NCI-H1048 (cell line): ENCODE measurements at places on chromosomes 4 and X.

DNA sequence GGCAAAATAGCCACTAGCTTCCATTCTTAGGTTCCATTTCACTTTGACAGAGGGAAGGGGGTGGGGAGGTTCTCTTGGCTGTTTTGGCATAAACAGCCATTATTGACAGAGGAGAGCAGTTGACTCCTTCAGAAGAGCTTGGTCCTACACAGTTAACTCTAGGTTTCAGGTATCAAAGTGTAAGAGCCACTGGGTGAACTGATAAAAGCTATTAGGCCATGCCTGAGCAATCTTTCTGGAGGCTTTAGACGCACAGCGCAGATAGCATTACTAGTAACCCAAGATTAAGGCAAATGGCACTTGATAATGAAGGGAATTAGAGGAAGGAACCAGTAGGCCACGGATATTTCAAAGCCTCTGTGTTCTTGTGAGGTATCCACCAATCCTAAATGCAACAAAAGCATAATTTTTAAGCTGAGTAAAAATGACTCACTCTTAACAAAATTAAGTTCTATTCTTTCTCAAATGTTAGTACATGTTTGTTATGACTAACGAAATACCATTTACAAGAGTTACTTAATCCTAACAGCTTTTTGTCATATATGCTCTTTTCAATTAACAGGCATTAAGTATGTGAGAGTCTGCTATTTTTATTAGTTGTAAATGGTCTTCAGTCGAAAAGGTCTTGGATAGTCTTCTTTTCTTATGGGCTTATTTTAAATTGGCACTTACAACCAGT, 53.6 kb downstream of the SLC7A11 start:
- no peak for DNase-seq

DNA sequence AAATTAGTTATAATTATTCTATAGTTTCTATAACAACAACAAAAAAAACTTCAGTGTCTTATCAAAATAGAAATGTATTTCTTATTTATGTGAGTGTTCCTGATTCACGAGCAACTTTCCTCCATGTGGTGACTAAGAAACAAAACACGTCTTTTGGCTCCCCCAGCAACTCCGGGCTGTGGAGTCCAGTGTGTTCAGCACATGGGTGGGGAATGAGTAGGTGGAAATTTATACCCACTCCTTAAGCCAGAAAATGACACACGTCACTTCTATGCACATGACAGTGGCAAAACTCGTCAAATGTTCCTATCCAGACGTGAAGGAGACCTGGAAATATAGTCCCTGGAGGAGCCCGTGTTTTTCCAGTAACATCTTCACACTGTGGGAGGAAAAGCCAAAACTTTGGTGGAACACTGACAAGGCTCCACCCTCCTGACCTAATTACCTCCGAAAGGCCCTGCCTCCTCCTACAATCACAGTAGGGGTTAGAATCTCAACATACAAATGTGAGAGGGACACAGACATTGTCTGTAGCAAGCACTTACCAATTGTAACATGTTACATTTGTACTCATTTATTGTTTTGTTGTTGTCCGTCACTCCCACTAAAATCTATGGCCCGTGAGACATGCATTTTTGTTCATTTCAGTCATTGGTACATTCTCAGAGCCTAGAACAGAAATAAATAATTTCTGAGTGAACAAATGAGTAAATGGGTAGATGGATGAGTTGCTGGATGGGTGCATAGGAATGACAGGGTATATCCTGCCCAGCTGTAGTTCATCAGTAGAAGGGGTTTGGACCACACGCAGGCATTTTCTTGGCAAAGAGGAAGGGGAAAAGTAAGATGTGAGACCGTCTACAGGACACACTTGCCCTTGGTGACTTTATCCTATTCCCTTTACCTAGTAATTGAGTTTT, 605.8 kb upstream of the TENM3 start:
- DNase-seq = no peak

DNA sequence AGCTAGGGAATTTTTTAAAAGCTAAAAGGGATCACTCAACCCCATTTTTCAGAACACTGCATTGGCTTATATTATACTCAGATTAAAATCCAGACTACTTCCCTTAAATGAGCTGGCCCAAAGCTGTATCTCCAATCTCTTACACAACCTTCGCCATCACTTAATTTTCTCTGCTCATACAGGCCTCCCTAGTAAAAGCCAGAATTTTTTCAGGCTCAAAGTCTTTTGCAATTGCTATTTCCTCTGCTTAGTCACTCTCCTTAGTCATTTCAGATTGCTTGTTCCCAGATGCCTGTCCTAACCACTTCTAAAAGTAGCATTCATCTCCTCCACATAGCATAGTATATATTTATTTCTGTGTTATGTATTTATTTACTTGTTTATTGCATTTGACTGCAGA, 1587.9 kb upstream of the ADGRL3 start:
- DNase-seq = no peak

DNA sequence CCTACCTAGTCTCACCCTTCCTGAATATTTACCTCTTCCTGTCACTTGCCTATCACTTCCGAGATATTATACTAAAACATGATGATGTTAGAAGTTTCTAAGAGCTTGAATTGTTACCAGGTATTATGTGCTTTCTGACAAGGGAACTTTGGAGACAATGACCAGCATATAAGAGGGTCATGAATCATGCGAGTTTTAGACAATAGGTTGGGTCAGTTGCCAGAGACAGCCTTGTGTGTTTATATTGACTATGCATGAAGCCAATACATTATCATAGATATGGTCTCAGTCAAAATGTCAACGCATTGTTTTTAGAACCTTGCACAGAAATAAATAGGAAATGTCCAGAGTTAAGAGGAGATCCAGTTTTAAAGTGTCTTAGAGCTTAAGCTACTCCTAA, 116.8 kb downstream of the KLHL4 start:
- DNase-seq = no peak

DNA sequence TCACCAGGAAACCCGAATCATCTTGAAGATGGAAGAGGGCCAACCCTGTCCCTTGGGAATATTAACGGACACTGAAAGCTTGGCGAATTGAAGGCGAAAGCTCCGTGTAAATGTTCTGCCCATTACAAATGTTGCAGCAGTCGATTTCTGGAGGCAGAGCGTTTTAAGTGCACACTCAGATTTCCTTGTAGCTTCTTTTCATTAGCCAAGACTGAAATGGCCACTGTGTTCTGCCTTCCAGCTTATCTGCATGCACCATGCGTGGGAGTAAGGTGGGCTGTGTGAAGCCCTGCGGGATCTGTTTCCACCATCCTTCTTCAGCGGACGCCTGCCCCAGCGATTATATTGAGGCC, 1.3 kb downstream of the SMIM20 start:
- no peak for DNase-seq

- no peak for DNase-seq
Observed at GRCh38 chr4:4603067-4603466, 61.2 kb upstream of the STX18 start.

DNA sequence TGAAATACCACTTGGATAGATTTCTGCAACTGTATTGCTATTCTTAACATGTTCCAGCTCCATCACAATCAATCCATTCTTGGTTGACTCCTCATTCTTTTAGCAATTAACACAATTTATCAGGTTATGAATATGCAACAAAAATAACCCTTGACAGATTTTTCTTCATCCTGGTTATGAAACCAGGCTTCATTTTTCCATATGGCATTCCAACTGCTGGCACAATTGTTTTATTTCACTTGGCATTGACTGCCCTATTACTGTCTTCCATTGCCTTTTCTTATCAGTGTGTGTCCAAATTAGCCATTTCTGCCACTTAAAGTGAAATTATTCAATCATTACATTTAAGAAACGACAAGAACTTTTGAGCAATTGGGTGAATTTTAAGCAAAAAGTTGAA, 388.8 kb upstream of the EPHA5 start:
- DNase-seq = no peak

DNA sequence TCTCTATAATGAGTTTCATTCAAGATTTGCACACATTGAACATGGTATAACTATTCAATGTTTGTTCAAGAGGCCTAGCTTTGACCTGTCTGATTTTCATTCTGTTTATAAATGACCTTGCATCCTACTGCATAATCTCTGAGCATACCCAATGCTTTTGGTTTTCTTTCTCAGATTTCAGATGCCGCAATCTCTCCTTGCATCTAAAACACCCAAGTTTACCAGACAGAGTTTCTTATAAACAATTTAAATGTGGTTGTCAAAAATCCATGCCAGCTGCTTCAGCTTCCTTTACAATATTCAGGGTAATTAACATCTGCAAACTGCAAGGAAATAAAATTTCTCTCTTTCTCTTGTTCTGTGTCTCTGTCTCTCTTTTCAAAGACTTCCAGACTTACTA, 123.0 kb upstream of the PCDH18 start:
- no peak for DNase-seq

DNA sequence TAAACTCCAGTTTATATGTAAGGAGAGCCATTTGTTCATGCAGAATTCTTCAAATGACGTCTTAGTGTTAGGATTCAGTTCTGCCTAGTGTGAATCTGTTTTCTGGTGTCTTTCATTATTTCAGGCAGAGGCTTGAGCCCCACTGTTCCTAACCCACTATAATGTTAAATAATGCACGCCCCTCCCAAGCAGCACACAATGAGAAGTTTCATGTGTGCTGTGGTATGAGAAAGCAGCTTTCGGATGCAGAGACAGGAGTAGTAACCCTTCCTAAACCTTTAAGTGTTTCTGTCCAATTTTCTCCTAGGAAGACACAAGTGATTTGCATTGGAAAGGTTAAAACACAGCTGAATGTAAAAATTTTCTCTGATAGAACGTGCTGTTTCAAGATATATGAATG, 54.5 kb downstream of the TRIM2 start:
- no peak for DNase-seq

DNA sequence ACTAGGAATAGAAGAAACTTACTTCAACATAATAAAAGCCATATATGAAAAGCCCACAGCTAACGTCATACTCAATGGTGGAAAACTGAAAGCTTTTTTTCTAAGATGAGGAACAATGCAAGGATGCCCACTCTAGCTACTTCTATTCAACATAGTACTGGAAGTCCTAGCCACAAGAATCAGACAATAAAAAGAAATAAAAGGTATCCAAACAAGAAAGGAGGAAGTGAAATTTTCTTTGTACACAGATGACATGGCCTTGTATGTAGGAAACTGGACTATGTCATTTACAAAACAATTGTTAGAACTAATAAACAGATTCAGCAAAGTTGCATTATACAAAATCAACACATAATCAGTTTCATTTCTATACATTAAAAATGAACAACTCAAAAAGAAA, 25.5 kb upstream of the NXT2 start:
- no peak for DNase-seq

DNA sequence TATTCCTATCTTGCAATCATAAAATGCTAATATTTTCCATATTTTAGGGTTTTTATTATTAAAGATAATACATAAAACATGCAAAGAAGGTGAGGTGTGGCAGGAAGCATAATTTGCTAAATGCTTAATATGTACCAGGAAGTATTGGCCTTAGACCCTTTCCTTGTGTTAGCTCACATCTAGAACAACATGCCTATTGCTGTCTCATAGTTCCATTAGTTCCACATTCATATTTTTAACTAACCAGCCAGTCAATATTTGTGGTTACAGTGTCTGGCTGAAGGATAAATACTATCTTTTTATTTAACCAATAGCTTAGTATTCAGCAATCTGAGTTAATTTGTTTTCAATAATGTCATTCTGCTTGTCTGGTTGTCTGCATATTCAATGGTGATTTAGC, 432.6 kb downstream of the INPP4B start:
- no peak for DNase-seq

GRCh38 chr4:4430492-4431195, 43.7 kb downstream of the NSG1 start:
- DNase-seq = peak; percentile 16

DNA sequence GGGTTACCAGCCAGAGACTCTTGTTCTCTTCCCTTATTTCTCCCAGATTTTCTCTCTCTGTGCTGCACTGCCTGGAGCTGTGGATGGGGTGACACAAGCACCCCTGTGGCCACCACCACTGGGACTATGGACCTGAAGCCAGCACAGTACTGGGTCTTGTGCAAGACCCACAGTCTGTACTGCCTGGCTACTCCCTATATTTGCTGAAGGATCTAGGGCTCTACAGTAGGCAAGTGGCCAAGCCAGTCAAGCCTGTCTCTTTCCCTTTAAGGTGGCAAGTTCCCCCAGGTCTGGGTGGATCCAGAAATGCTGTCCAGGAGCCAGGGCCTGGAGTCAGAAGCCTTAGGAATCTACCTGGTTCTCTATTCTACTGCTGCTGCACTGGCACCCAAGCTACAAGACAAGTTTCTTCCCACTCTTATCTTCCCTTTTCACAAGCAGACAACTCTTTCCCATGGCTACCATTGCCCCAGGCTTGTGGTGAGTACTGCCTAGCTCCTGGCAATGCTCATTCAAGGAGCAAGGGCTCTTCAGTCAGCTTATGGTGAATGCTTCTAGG, 28.4 kb upstream of the CT47A1 start:
- DNase-seq = no peak

- no peak for DNase-seq
Observed at GRCh38 chrX:290476-291166, 9.4 kb downstream of the PLCXD1 start.

- DNase-seq = no peak
Observed at GRCh38 chr4:71360844-71361243, 22.0 kb downstream of the SLC4A4 start.

DNA sequence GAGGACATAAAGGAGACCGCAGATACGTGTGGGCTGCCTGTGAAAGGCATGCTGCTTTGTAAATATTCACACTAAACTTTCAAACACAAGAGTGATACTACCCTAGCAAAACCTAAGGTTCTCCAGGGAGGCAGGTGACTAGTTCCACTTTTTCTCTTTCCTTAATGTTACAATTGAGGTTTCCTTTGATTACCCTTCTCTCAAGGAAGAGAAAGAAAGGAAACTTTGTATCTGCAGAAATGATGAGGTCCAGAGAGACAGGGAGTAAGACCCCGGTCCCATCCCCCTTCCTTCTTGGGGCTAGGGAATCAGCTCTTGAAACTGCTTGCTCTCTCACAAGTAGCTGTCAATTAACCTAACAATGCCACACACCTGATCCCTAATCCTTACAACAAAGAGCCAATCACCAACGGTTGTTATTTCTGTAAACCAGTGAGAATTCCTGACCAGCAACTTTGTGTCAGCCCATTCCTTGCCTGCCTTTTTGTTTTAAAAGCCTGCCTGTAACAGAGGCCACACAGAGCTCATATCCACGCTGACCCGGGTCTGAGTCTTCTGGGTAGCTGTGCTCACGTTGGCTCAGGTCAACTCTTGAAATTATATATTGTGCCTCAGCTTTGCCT, 754.8 kb upstream of the FRG1 start:
- DNase-seq = no peak

DNA sequence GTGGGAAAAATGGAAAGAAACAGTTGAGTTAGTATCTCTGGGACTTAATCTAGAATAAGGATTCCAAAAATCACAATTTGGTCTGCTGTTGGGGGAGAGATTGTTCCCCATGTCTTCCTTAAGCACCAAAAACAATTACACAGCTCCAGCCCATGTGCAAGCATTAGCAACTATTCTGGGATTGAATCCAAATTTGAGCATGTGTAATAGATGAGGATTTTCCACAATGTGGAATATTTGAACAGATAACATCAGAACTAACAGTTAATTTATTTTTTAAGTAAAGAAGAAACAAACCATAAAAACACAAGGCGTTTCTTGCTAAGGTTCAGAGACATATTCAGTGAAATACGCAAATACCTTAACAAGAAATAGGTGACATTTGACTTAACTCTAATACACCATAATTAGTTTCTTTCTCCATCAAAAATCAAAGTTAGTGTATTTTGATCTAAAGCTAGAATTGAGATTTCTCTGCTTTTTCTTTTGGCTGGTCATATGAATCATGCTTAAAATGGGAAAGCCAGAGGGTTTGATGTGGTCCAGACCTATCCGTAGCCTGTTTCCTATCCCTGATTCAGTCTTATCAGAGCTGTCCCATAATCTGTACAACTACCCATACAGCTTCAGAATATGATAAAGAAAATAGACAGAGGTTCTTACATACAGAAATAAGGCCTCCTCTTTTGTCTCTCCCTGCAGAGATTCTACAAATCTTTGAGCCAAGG, 413.4 kb downstream of the PACRGL start:
- DNase-seq = no peak
